ENCODE measurements at places on chromosomes 4 and X.

DNA sequence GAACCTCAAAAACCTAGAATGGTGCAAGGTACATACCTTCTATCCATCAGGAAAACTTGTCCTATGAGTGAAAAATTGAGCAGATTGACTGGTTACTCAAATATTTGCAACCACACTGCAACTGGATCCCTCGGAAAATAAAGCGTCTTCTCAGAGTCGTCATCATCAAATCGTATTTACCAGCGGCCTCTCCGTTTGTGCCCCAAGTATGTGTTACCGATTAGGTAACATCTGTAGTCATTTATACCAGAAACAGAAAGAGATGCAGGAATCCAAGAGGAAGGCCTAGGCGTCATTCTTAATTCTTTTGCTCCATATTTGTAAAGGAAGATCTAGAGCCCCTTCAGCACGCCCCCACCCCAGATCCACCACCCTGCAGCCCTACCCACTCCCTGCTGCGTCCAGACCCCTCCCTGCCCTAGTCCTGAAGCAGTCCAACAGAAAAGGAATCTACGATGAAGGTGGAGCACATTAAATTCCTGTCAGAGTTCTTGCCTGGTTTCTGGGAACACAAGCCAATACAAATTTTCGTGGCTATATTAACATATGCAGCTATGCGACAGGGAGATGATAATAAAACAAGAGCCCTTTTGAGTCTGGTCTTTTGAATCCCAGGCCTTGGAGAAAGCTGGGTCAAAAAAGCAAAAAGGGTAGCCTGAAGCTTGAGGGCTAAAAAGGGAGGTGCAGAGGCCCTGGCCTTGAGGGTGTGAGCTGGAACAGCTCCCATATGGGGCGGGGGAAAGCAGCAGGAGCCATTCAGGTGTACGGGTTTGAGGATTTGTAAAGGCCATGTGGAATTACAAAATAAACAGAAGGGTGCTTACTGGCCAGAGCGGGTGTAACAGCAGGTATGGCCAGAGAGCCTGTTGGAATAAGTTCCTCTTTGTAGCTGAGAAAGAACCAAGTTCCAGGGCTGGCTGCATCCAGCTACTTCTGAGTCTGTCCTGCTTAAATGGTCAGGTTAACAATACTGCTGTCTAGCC, 77.0 kb downstream of the ZNF827 start:
- DNase-seq, result no peak

- DNase-seq, result no peak
Measured at GRCh38 chrX:132216283-132216682, 3.0 kb downstream of the RAP2C start.

DNA sequence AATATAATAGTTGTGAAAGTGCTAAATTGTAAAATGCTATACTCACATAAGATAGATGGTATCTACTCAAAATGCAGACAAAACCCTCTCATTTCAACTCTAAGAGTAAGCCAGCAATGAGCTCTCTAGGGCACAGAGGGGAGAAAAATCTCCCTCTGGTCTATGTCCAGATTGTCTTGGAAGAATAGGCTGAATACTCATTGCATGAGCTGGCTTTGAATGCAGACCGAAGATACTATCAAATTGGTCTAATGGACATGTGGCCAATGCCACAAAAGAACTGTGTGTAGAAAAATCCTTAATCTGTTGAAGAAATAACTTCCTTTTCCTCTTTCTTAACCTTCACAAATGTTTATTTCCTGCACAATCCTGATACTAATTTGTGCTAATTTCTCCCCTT, 3.5 kb downstream of the ZXDA start:
- no peak for DNase-seq

- no peak for DNase-seq
Measured at GRCh38 chrX:39261446-39262147, 460.3 kb downstream of the MID1IP1 start.

GRCh38 chrX:63922221-63922620, 137.2 kb upstream of the ARHGEF9 start:
- no peak for DNase-seq
